ENCODE measurements at places on chromosomes 5 and 9.
A peak's percentile ranks its signal among the peaks of the same experiment; 100 is the strongest.

DNA sequence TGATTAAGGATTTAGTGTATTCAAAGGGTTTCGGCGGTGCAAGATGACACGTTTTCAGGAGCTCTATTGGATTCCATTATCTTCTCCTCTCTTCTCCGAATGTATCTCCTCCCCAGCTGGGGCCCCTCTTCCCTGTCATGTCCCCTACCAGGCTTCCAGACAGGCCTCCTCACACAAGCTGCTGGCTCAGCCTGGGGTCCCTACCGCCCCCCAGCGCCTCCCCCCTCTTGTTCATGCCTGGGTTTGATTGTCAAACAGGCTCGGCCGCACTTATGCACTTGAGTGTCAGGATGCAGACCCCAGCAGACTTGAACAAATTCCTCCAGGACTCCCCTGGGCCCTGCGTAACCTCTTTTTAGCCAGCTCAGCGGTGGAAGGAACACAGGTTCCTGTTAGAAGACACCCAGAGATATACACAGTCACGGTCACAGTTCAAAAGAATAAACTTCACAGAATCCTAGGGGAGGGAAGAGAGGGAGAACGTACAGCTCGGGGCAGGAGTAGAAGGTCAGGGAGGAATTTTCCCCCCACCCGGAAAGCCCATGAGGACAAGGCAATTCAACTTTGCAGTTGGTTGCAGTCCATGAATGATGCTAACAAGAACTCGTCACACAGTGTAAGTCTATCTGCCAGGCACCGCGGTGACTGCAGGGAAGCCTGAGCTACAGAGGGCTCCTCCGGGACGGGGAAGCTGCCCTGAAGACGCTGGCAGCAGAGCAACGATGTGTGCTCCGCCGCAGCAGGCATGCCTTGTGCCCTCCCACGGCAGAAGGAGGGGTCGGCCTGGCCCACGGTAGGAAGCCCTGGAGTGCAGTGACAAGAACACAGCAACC is 560.0 kb downstream of the BNC2 start:
- DNase-seq = peak; percentile 35

- no peak for DNase-seq
Observed at GRCh38 chr9:113570106-113570505, 106.6 kb downstream of the RGS3 start.

DNA sequence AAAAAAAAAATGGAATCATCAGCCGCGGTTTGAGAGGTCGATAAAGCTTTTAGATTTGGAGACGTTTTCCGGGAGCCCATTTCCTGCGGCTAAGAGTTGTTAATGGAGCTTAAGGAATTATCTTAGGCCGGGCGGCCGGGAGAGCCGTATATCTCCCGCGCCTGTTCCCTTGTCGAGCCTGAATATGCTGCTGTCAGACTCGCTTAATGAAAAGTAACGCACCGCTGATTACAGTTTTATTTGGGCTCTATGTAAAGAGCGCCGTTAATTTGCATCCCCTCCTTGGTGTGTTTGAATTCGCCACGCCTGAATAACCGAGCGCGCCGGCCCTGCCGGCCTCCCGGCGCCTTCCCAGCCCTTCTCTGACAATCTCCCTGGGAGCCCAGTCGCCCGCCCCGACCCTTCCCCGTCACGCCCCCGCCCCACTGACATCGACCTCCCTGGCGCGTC is 7.9 kb downstream of the IRX4 start:
- DNase-seq = no peak

DNA sequence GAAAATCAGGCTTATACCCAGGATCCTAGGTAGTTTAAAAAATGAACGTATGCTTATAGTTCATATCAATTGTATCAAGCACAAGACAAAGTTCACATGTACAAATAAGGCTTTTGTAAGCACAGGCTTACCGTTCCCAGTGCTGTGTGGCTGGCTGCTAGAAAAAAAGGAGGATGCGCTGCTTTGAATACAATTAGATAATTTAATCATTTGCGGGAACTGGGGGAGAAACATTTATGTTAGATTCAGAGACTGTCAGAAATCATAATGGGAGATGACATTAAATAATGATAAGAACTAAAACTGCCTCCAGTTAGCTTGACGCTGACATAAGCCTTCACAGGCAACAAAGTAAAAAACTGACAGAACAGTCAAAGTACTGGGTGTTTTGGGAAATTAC is 93.2 kb downstream of the FNBP1 start:
- DNase-seq = no peak

GRCh38 chr9:112844771-112845542 is 45.7 kb downstream of the SLC46A2 start:
- DNase-seq = peak; percentile 84

DNA sequence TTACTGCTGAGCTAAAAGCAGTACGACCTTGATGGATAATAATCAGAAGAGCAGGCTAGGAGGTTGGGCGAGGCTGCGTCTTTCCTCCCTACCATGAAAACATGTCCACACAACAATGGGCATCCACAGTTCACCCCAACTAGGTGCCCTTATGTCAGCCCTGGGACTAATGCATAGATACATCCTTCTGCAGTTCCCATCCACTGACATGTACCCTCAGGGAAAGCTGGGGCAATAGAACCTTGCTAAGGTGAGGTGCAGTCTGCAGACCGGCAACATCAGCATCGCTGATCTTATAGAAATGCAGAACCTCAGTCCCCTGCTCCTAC is 697 bp upstream of the PRUNE2 start:
- no peak for DNase-seq

GRCh38 chr5:131959136-131959535 is 13.7 kb upstream of the MEIKIN start:
- no peak for DNase-seq

DNA sequence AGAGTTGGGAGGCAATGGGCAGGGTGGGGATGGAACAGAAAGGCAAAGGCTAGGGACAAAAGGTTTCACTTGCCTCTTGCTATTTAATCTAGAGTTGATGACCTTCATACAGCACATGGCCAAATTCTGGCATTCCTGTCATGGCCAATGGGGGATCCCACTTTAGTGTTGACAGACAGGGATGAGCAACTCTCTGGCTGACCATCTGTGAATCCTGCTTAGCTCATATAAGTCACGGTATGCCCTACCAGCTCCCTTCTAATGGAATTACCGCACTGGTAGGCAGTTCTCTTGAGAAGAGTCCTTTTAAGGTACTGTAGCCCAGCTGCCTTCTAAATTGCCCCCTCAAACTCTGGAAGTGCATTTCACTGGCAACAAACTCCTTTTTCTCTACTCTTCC is 76.1 kb downstream of the MAMDC2 start:
- no peak for DNase-seq

- peak; percentile 80 for DNase-seq
Observed at GRCh38 chr5:73312146-73312871, 136.3 kb downstream of the FOXD1 start.

DNA sequence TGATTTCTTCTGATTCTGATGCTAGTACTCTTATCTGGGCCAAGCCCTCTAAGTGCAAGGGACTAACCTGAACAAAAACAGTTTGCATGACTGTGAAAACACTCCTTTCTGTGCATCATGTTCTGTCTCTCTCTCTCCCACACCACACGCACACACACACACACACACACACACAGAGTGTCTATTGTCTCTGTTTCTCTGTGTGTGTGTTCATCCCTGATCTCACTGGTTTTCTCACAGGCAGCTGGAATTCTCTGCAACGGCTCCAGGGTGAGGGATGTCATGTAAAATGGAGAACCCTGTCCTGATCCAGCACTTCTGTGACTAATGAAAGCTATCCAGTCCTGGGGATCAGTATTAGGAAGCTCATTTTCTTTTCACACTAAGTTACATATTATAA is 453.1 kb upstream of the RGMB start:
- no peak for DNase-seq

DNA sequence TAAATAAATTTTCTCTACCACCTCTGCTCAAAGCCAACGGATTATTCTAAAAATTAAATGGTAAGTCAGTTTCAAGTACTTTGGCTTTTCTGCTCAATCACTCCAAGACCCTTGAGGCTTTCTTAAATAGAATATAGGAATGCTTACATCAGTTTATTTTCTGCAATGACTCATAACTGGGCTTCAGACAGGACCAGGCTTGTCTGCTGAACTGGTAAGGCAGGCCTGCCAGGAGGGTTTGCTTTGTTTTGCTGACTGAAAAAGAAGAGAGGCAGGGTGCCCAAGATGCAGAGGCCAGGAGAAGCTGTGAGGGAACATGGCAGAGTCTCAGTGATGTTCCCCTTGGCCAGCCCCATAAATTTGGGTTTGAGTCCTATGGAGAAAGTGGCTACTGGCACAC is 60.3 kb upstream of the EPB41L4A start:
- peak; percentile 27 for DNase-seq

DNA sequence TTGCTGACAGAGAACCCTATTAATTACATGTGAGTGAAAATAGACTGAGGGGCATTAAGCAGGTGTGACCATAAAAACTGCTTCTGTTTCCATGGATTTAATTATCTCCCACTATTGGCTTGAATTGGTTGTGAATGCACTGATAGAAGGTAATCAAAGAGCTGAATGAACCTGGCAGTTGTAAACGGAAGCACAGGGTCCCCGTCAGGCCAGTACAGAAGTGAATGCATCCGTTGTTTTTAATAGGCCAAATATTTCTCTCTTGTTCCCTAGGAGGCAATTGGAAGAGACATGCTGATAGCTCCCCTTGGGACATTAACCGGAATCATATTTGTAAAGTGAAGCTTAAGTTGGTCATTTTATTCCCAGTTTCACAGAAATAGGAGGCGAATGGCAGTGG is 147.0 kb downstream of the CAVIN4 start:
- DNase-seq = no peak

- peak; percentile 99 for DNase-seq
Observed at GRCh38 chr9:91193087-91193657, 168.5 kb downstream of the AUH start.

- no peak for DNase-seq
Observed at GRCh38 chr5:146040527-146040926, 64.8 kb downstream of the PLAC8L1 start.

DNA sequence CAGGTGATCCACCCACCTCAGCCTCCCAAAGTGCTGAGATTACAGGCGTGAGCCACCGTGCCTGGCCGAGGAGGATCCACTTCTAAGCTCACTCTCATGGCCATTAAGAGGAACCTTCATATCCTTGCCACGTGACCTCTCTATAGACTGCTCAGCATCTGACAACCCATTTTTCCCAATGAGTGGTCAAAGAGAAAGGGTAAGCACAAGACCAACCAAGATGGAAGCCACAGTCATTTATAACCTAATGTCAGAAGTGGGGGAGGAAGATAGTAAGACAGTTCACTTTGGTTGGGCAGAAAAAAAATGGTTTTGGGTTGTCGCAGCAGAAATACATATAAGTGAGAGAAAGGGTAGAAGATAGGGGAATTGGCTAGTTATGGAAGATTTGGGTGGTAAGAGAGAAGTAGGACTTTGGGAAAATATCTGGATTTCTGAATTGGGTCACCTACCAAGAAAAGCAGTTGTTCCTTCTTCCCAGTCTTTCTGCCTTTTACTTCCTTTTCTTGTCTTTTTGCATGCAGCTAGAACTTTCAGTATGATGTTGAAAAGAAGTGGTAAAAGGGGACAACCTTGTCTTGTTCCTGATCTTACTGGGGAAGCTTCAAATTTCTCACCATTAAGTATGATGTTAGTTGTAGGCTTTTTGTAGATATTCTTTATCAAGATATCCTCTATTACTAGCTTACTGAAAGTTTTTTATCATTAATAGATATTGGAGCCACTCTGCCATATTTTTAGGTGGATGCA is 15.6 kb downstream of the SNX2 start:
- no peak for DNase-seq

GRCh38 chr5:158546748-158547147 is 553.0 kb downstream of the EBF1 start:
- DNase-seq = peak; percentile 89

GRCh38 chr9:83245979-83246659 is 183.2 kb upstream of the RASEF start:
- DNase-seq = no peak

DNA sequence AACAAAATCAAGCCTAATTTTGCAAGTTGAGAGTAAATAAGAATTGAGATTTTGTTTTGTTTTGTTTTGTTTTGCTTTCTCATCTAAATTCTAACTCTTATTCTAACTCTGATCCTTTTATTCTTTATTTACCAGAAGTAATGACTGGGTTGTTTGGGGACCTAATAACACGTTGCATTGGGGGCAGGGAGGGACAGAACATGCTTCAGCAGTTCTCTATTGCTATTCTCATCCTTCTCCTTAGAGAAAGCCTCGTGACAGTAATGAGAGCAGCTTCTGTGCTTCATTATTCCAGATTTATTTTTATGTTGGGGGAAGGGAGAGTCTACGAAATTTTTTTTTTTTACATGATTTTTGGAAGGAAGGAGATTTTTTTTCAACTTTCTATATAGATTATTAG is 21.1 kb downstream of the CPEB4 start:
- no peak for DNase-seq

- no peak for DNase-seq
Observed at GRCh38 chr5:42832060-42832459, 20.4 kb upstream of the SELENOP start.

DNA sequence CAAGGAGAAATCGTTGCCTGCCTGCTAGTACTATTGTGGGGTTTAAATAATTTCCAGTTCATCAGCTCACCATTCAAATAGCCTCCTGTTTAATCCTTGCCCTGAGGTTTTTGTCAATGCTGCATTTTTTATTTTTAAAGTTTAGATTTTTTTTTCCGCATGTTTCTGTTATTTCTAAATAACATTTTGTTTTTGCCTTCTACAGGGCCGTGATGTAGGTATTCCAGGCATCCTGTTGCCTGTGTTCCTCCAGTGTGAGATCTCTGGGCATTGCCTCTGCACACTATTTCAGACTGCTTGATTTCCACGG is 124.3 kb downstream of the HSD17B3 start:
- DNase-seq = no peak

GRCh38 chr5:121550989-121551388 is 300.7 kb upstream of the FTMT start:
- no peak for DNase-seq

DNA sequence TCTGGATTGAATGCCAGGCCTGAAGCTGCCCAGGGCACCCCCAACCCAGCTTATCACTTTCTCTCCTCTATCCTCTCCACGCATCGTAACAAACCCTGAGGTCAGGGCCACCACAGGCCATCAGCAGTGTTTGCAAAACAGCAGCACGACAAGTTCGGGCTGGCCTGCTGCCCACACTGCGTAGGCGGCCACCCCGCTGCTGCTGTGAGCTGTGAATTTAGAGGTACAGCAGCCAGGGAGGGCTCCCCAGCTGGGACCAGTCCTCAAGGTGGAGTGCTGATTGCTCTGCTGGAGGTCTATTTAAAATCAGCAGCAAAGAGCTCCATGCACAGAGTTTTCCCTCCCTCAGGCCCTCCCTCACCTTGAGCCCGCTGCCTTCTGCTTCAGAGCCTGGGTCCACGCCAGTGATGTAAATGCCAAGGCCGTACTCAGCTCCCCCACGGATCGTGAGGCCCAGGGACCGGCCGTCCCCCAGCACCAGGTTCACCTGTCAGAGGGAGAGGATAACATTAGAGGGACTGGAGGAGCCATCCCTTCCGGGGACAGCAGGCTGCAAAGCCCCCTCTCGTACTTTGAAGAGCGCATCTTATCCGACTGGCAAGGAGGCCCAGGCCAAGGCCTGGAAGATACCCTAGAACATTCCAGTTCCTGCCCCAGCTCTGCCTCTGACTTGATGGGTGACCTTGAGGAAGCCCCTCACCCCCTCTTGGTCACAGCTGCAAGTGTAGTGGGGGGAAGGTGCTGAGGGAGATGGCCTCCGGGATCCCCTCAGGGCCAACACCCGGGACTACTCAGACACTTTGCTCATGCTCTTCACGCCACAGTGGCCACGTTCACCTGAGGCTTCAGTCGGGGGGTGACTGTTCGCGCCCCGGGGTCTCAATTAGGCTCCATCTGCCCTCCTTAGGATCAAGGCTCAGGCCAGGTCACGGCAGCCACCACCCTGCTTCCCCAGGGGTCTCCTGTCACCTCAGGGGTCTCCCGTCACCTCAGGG is 39.1 kb downstream of the WHRN start:
- no peak for DNase-seq

GRCh38 chr9:38036359-38037084 is 32.5 kb downstream of the SHB start:
- peak; percentile 89 for DNase-seq
